ENCODE measurements at places on chromosomes 3 and 15. TPM values are rescaled to one million over a fixed set of nuclear protein-coding genes. Genes with fewer than 3 reads are reported as not detected.
A peak's percentile ranks its signal among the peaks of the same experiment; 100 is the strongest.

DNA sequence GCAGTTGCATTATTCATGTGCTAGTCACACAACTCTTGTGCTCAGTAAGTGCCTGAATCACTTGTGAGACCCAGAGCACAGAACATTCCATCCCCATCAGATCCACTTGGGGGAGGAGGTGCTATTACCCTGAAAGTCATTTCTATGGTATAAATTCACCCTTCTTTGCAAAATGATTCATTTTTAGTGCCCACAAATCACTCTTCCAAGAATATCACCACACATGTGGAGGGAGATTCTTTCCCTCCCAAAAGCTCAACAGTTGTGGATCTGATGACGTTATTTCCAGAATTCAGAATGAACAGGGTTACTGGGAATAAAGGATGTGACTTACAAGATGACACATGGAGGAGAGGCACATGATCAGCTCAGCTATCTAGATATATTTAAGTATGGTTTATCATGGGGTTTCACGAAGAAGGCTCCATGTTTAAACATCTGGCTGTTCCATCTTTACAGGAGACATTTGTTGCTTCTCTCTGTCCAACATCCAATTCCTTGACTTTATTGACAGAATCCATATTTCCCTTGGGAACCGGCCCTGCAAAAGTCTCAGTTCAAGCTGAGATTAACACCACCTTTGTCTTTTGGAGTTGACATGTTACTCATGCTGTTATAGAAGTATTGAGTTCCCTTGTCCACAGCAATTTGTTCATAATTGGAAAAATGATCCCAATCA lies 214.2 kb upstream of the PROK2 start:
- DNase-seq: no peak
- H3K27me3 ChIP-seq: no peaks in the 10 kb centered on the region
- H3K36me3 ChIP-seq: no peaks in the 10 kb centered on the region
- H3K4me3 ChIP-seq: no peak overlapping the region

- peaks cover 13% of the 10 kb centered on the region for H3K4me1 ChIP-seq
- no peaks in the 10 kb centered on the region for H3K36me3 ChIP-seq
- no peak overlapping the region for H3K27ac ChIP-seq
- no peak overlapping the region for H3K4me3 ChIP-seq
Observed at GRCh38 chr3:73094951-73095350, 33.5 kb downstream of the EBLN2 start.

- no peak overlapping the region for H3K4me3 ChIP-seq
- DNase-seq: no peak
- no peaks in the 10 kb centered on the region for H3K4me1 ChIP-seq
- no peaks in the 10 kb centered on the region for H3K36me3 ChIP-seq
- H3K27ac ChIP-seq: no peak overlapping the region
Observed at GRCh38 chr3:112667599-112667998, 26.7 kb upstream of the CCDC80 start.

GRCh38 chr3:71710906-71711494 lies 14.2 kb downstream of the EIF4E3 start:
- H3K4me3 ChIP-seq: no peak overlapping the region
- peak; percentile 83 for DNase-seq
- no peaks in the 10 kb centered on the region for H3K4me1 ChIP-seq
- H3K36me3 ChIP-seq: no peaks in the 10 kb centered on the region
- H3K27ac ChIP-seq: no peak overlapping the region
- no peaks in the 10 kb centered on the region for H3K27me3 ChIP-seq

DNA sequence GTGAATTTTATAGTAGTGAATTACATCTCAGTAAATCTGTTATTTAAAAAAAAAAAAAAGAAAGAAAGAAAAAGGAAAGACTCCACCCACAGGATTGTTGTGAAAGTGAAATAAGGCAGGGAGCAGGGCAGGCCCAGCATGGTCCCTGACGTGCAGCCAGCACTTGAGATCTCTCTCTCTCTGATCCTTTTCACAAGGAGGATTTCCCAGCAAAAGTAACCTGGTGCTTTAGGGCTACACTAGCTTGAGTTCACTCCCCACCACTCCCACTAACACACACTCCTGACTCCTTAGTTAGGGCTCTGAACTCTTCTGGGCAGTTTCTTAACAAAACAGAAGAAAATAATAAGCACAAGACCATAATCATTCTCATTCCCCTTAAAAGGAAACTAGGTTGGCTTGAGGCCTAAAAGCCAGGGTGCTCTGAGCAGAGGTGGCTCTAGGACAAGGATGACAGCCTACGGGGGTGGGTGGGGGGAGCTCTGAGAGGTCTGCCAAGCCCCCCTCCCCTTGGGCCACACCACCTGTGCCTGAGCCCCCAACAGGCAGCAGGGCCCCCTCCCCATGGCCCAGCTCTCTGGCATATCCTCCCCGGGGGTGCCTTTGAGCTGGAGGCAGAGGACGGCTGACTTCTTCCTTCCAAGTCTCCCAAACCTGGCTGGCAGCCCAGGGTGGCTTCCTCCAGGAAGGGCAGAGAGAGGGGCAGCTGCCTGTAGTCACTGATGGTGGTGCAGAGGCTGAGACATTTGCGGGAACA lies 856 bp downstream of the TMEM40 start:
- H3K27ac ChIP-seq: no peak overlapping the region
- H3K36me3 ChIP-seq: no peaks in the 10 kb centered on the region
- DNase-seq: peak; percentile 32
- H3K4me1 ChIP-seq: no peaks in the 10 kb centered on the region
- no peak overlapping the region for H3K4me3 ChIP-seq

- no peak for DNase-seq
- 0 out of 2 replicates have a peak, but pooled peaks cover 4% of the 10 kb centered on the region for H3K27me3 ChIP-seq
- no peak overlapping the region for H3K4me3 ChIP-seq
- no peaks in the 10 kb centered on the region for H3K4me1 ChIP-seq
- no peaks in the 10 kb centered on the region for H3K36me3 ChIP-seq
Observed at GRCh38 chr3:52904000-52904399, 6.7 kb upstream of the STIMATE start.

DNA sequence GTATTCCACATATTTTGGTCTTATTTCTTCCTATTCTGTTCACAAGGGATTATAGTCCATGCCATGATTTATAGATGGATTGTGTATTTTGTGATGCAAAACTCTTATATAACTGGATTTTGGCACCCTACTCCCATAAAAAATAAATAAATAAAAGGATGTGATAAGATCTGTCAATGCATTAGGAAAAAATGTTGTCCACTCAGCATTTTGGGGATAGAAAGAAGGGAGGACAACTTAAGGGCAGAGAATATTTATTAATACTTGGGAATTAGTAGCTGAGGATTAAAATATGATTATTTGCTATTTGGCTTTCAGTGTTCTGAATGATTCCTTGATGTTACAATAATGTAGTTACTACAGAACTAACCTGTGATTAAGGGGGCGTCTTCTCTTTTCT lies 682.6 kb downstream of the ZBBX start:
- no peaks in the 10 kb centered on the region for H3K36me3 ChIP-seq
- H3K27ac ChIP-seq: no peak overlapping the region
- no peaks in the 10 kb centered on the region for H3K27me3 ChIP-seq

DNA sequence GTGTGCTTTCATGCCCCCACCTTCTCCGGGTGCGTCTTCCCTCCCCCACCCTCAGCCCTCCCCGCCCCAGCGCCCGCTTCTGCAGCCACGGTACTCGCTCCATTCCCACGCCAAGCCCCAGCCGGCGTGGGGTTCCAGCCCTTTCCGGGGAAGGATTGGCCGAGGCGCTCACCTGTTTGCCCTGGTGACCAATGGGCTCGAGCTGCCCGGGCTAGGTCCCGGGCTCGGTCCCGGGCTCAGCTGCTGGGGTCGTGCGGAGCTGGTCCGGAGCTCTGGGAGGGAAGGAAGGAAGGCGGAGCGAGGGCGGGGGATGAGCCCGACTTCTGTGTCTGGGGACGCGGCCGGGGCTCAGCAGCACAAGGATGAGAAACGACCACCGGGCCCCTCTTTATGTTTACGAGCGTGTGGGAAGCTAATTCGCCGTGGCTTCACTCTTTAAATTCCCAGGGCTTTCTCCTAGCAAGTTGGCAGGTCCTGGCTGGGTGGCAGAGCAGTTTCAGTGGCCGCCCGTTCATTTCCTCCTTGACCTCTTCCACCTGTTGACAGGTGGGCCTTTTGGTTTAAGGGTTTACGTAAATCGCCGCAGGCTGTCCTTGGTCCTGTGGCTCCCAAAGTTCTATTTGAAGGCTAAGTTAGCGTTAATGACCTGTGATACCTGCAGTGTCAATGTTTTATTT lies at the start of gene IGSF10:
Gene IGSF10 (minus strand): TSS at position 288 of the 677 bp plus-strand sequence. CDS start 2,352 bp downstream, outside the sequence.
- H3K4me1 ChIP-seq: peaks cover 7% of the 10 kb centered on the region
- peak; percentile 72 for DNase-seq
- H3K4me3 ChIP-seq: peak within 1 kb of the TSS; percentile 57
- no peaks in the 10 kb centered on the region for H3K36me3 ChIP-seq
- no peak within 1 kb of the TSS for H3K27ac ChIP-seq
- no peaks in the 10 kb centered on the region for H3K27me3 ChIP-seq

DNA sequence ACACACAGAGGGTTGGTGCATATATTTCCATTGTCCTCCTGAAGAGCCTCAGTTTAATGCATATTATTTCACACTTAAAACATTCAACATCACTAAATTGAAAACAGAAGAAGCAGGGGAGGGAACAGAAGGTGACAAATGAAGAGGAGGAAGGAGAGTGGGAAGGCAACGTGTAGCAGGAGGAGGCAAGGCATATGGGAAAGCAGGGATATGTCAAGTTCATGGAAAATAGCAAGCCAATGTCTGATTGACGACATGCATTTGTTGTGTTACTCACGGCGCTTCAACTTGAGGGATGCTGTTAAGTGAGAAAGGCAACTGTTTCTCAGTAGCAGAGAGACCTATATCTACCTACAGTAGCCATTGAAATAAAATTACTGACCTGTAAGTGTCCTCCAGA lies 154.5 kb downstream of the NSUN3 start:
- H3K4me1 ChIP-seq: no peaks in the 10 kb centered on the region
- no peaks in the 10 kb centered on the region for H3K27me3 ChIP-seq

GRCh38 chr15:67765701-67766100 lies 59.6 kb upstream of the SKOR1 start:
- peaks cover 41% of the 10 kb centered on the region for H3K4me1 ChIP-seq
- H3K27ac ChIP-seq: no peak overlapping the region
- no peak for DNase-seq
- no peaks in the 10 kb centered on the region for H3K27me3 ChIP-seq

- no peak for DNase-seq
- H3K27me3 ChIP-seq: peaks cover 25% of the 10 kb centered on the region
- no peaks in the 10 kb centered on the region for H3K36me3 ChIP-seq
- no peak overlapping the region for H3K4me3 ChIP-seq
Observed at GRCh38 chr15:79099692-79100091, 9.1 kb upstream of the RASGRF1 start.

- DNase-seq: no peak
- H3K27me3 ChIP-seq: no peaks in the 10 kb centered on the region
- no peaks in the 10 kb centered on the region for H3K36me3 ChIP-seq
- H3K27ac ChIP-seq: no peak overlapping the region
- H3K4me3 ChIP-seq: no peak overlapping the region
- peaks cover 21% of the 10 kb centered on the region for H3K4me1 ChIP-seq
Observed at GRCh38 chr3:89740881-89741177, 633.4 kb downstream of the EPHA3 start.

- peaks cover 11% of the 10 kb centered on the region for H3K4me1 ChIP-seq
- peaks cover 4% of the 10 kb centered on the region for H3K27me3 ChIP-seq
- H3K27ac ChIP-seq: no peak overlapping the region
- no peak for DNase-seq
- H3K36me3 ChIP-seq: no peaks in the 10 kb centered on the region
Observed at GRCh38 chr15:25931851-25932250, 68.7 kb upstream of the ATP10A start.

DNA sequence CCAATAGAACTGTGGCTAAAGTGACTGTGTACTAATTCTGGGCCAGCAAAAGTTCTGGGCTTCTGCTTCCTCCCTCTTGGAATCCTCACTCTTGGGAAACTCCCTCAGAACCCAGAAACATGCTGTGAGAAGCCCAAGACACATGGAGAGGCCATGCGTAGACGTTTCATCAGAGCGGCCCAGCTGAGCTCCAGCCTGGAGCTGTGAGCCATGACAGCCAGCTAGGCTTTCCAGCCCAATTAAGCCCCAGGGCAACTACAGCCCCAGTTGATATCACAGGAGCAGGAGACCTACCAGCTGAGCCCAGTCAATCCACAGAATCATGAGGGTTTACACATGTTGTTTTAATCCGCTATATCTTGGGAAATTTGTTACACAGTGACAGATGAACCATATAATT lies 43.6 kb upstream of the CNOT10 start:
- H3K27ac ChIP-seq: no peak overlapping the region
- H3K36me3 ChIP-seq: no peaks in the 10 kb centered on the region
- DNase-seq: no peak
- H3K4me3 ChIP-seq: no peak overlapping the region

DNA sequence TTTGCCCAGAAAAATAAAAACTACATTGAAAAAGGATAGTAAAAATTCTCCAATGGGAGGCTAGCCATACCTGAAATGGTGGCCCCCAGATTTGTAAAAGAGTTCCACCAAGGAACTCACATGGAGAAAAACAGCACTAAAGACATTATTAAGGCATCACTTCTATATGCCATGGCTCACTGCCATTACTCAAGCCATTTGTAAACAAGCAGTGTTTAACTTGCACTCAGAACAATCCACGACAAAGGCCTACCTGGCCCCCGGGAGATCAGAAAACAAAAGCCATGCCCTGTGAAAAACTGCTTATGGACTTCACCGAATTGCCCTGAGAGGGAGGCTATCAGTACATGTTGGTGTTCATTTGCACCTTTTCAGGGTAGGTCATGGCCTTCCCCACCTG lies 19.6 kb downstream of the CCR8 start:
- no peaks in the 10 kb centered on the region for H3K36me3 ChIP-seq
- no peaks in the 10 kb centered on the region for H3K27me3 ChIP-seq
- no peak for DNase-seq
- no peak overlapping the region for H3K27ac ChIP-seq
- H3K4me3 ChIP-seq: no peak overlapping the region
- H3K4me1 ChIP-seq: peaks cover 15% of the 10 kb centered on the region

DNA sequence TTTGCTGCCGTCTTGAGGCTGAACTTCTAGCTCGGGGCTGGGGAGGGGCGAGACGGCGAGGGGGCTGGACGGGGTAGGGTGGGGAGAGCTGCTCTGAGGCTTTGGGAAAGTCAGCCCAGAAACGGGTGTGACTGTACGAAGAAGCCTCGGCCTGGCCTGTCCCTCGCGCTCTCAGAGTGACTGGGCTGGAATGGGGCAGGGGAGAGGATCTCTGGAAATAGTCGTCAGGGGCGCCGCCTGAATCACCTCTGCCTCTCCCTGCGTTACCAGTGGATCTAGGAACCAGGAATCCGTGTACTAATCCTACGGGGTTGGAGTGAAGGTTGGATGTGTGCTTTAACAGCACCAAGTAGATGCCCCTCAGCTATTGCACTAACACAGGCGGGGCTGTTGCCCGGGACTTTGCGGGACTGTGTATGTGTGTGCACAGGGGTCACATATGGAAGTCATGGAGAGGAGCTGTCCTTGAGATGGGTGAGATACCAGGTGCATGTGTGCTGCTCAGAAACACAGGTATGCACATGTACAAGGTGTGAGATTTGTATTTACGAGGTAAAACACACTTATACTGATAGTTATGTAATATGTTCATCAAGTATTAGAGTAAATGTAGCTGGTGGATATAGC lies 591 bp downstream of the FOXL2NB start:
- no peaks in the 10 kb centered on the region for H3K36me3 ChIP-seq
- peaks cover 95% of the 10 kb centered on the region for H3K27me3 ChIP-seq
- H3K27ac ChIP-seq: no peak overlapping the region
- H3K4me1 ChIP-seq: peaks cover 43% of the 10 kb centered on the region

Gene SOX14
- 0.23 TPM for total RNA-seq

Gene KY
- not detected for total RNA-seq

Gene AP3B2
- total RNA-seq: 19.2 TPM

Gene IL5RA
- not detected for total RNA-seq

Gene AHSG
- not detected for total RNA-seq
